D341Med (cell line): ENCODE measurements at places on chromosomes 4 and X.
A peak's percentile ranks its signal among the peaks of the same experiment; 100 is the strongest.

GRCh38 chrX:8946563-8946962 is 87.4 kb downstream of the FAM9B start:
- DNase-seq, result no peak

GRCh38 chr4:48831532-48832030 is 693 bp downstream of the OCIAD1 start:
- DNase-seq, result no peak

DNA sequence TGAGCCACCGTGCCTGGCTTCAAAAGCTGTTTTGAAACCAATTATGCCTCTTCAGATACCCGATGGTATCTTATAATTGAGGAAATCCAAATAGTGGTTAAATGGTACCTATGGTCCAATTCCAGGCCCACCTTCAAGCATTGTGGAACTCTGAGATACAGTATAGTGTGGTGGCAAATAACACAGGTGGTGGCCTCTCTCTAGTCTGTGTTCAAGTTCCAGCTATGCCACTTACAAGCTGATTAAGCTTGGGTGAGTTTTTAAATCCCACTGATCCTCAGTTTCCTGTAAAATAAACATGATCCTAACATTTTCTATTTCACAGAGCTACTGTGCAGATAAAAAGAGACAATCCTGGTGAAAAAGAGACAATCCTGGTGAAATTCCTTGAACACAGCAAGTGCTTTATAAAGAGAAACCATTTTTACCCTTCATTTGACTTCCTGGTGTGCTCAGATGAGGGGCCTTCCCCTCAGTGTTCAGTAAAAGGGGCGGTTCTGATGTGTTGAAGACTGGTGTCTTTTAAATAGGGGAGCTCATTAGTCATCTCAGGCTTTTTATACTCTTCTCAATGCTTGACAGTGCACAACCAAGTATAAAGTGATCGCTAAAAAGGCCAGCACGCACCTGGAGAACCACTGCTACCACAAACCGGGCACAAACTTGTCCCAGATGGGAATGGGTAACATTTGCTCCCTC is 30.8 kb upstream of the CD40LG start:
- DNase-seq, result no peak

- DNase-seq, result no peak
Observed at GRCh38 chr4:141731481-141731880, 95.1 kb downstream of the IL15 start.

DNA sequence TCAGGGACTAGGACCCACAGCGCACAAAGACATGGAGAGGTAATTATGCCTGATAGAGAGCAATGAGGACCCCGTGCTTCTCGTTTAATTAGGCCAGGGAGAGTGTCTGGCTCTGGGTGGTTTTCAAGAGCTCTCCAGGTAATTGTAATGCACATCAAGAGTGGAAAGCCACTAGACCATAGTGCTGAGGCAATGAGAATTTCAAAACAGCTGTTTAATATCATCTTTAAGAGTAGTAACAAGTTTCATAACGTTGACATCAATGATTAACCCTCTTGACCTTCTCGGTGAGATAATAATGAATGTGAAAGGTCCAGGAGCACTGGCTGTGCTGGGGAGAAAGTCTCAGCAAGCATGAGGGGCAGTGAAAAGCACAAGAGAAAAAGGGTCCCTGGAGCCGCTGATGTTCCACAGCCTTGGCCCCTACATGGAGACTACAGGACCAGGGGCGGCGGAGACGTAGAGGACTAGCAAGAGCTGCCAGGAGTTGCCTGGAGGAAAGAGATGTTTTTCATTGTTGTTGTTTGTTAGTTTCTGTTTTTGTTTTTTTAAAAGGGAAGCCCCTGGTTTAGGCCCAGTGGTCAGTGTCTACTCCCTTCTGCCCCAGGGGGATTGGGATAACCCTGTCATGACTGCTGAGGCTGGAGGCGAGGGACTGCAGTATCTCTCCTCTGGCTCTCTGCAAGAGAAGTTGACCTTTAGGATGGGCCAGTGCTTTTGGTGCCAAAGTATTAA is 14.8 kb upstream of the CXCR3 start:
- DNase-seq, result no peak

GRCh38 chr4:8700531-8700930 is 108.0 kb downstream of the CPZ start:
- no peak for DNase-seq

GRCh38 chrX:3621414-3621813 is 92.0 kb downstream of the PRKX start:
- DNase-seq, result no peak

DNA sequence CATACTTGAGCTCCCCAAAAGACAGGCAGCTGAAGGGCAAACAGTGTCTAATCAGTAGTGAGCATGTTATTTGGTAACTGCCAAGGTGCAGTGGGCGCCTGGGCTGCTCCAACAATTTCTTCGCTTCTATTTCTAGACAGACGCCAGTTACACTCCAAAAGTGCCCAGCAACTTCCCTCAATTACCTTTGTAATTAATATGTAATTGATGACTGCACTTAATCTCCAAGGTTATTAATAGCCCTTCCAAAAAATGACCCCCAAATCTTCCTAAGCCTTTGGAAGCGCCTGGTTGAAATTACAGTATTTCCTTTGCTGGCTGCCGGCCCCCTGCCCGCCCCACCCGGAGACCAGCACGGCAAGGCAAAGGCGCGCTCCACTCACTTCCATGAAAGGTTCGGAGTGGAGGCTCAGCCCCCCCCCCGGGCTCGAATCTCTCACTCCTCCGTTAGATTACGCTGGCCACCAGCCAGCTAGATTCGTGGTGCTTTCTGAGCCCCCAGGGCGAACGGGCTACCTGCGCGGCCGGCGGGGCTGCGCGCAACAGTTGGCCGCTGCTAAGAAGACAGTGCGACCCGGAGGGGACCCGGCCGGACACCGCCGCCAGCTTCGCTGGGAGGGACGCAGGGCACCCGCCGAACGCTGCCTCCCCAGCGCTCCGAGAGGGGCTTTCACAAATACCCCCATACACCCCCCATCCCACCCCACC is 1.9 kb downstream of the GPC4 start:
- DNase-seq, result peak; percentile 21

DNA sequence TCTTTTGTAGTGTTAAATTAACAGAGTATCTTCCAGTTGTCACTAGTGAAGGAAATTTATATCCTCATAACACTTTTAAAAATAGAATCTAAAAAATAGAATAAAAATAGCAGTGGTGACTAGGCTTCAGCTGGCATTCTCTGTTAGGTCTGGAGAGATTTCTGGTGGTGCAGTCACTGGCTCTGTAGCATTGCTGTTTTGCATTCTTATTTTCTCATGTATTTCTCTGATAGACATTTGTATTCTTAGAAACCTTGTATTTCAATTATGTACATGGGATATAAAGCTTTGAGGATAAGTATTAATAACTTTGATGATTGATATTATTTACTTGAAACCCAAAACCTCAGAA is 87.6 kb downstream of the TMEM131L start:
- no peak for DNase-seq

DNA sequence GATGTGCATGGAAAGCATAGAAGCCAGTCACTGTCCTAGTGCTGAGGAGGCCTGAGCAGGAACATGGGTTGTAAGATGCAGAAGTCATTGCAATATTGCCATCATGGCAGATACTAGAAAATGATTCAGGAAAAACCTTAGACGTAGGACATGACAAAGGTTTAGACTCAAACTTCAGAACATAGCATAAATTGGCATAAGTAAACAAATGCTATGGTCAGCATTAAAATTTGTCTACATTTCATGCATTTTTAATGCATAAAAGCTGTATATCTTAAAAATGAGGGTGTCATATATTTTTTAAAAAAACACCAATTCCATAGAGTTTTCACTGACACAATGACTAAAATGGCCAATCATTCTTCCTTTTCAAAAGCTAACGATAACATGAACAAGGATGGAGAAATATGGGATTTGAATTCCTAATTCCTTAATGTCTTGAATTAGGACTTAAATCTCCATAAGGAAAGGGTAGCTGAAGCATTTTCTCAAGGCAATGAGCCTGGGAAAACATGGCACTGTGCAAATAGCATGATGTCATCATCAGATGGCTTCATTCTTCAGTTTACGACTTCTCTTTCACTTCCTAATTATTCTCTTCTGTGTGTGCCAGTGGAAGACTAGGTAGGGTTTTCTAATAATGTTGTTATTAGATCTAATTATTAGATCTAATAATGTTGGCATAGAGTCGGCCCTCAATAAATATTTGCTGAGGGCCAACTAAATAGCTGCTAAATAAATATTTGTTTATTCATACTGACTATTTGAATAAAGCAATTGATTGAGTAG is 125.1 kb upstream of the FRG1 start:
- no peak for DNase-seq

DNA sequence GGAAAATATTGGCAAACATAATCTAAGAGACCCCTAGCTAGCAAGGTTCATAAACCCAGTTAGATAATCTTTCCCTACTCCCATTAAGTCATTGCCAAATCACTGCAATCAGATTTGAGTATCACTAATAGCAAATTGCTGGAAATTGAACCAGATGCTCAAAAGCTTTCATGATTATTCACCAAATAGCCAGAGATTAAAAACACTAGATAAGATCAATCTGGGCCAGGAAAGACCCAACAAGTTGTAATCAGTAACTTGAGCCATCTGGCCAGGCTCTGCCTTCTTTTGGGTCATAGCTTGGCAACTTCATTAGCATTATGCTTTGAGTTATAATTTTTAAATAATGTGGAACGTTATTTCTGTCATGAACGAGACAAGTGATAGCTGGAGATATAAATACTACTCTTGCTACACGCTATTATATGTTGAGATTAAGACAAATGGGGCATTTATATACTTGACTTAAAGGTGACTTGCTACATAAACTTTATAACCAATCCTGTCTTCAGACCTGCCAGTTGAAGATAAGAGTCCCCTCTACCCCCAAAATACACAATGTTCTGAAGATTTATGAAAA is 196.6 kb upstream of the EDNRA start:
- no peak for DNase-seq

DNA sequence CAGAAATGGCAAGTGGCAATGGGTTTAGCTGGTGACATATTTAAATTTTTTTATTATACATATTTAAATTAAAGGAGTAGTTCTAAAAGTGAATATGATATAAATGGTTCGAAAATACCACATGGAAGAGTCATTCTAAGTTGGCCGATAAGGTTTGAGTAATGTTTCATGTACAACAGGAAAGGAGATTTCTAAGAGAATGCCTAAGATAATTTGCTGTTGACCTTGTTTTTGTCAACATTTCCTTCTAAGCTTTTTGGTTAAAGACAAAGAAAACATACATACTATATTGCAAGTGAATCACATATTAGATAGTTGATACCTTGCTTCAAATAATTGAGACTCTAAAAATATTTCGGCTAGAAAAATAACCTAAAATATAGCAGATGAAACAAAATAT is 526.6 kb upstream of the SLIT2 start:
- no peak for DNase-seq

DNA sequence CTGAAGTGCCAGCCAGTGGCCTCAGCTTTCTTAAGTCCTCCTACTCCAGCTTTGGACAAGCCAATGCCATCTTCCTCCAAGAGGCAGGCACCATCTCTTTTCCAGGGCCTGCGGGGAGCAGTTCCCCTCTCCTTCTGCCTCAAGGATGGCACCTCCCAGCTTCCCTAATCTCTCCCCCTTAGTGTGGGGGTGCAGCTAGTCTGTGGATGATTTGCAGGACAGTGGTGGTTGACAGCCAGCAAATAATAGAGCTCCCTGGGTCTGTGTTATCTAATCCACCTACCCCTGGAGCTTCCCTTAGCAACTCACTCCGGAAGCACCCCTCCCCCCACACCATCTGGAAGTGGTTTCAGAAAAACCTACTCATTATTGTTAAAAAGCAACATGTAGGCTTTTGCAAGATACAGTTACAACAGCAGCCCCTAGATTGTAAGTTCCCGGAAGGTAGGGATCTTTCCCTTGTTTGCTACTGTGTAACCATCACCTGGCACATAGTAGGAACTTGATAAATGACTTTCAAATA is 247.1 kb downstream of the BCOR start:
- no peak for DNase-seq

GRCh38 chr4:7831330-7831729 is 108.3 kb downstream of the AFAP1 start:
- DNase-seq, result peak; percentile 66

DNA sequence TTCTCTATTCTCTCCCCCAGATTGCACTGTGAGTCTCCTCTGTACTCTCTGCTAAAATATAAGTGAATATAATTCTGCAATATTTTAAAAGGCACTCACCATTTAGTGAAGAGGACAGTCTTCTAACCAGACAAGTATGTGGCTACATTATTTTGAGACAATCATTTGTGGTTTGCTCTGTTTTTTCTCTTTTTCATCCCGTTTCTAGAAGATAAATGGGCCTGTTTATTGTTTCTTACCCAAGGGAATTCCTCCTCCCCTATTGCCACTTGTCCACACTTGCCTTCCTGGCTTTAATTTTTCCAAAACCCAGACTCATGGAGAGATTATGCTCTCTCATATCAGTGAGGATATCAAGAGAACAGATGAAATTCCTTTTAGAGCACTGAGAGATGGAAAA is 18.6 kb upstream of the IL13RA2 start:
- no peak for DNase-seq

- no peak for DNase-seq
Observed at GRCh38 chrX:42751573-42751972, 26.4 kb downstream of the PPP1R2C start.

DNA sequence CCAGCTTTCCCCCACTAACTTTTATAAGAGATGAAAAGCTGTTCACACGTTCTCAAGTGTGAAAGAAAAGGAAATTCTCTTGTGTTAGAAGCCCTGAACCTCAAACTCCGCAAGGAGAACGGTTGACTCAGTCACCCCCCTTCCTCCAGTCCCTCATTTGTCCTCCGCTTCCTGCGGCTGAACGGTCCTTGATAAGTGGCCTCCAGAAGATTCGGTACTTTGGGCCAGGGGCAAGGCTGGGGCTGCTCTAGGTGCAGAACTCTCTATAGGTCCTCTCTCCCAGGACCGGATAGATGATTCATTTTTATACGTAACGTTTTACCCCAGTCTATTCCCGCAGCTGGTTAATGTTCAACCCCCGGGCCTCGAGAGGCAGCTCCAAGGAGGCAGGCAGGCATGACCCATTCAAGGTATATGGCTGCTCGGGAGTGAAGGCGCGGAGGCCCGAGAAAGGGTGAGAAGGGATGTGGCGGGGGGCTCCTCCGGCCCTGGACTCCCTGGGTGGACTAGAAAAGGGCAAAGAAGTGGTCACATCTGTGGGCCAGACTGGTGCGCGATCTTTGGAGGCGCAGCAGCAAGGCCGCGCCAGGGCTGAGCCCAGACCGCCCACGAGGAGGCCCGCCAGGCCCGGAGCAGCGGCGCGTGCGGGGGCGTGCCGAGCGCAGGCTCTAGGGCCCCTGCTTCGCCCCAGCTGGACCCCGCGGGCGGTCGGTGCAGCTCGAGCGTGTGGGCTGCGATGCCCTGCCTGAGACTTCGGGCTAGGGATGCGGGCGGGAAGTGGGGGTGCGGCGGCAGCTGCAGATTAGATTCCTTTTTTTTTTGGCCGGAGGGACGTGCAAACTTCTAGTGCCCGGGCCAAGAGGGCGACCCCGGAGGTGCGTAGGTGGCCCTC is 11.7 kb downstream of the PITX2 start:
- DNase-seq, result no peak
